ENCODE measurements at places on chromosomes 1 and 21.
A peak's percentile ranks its signal among the peaks of the same experiment; 100 is the strongest.

- DNase-seq, result no peak
These were observed 15.4 kb upstream of the AGTRAP start for GRCh38 chr1:11720525-11720924.

- DNase-seq, result no peak
These were observed 8.7 kb downstream of the PADI4 start for GRCh38 chr1:17316704-17317103.

GRCh38 chr1:202397256-202397655, 48.8 kb downstream of the PPP1R12B start:
- no peak for DNase-seq

GRCh38 chr1:59061876-59062275, 235.0 kb upstream of the FGGY start:
- no peak for DNase-seq

- no peak for DNase-seq
These were observed 953.1 kb upstream of the ADGRL4 start for GRCh38 chr1:79959635-79960034.

GRCh38 chr1:224696891-224697765, 81.0 kb downstream of the CNIH3 start:
- no peak for DNase-seq

GRCh38 chr21:17427157-17427556, 85.7 kb upstream of the CXADR start:
- no peak for DNase-seq

DNA sequence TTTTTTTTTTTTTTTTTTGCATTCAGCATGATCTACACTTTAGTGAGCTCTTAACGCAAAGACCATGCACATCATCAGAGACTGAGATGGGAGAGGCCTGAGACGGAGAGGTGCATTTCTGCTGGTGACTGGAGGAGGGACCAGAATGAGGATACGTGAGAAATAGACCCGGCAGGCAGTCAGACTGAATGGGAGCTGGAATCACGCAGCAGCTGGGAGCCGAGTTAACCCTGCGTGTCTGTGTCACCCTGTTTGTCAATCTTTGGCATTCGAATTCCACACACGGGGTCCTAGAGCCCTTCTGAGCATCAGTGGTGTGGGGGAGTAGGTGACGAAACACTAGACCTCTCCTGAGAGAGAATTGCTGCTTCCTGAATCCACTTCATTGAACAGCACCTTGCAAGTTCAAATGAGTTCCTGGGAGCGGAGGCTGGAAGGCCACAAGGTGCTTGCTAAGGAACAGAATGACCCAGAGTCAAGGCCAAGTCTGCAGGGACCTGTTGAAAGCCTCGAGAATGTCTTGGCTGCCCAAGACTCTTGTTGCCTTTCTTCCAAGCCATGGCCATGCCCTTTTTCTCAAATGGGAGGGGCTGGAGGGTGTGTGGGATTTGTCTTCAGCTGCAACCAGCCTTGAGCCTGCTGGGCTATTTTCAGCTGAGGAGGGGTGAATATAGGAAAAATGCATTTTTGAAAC, 123.3 kb downstream of the CNIH3 start:
- DNase-seq, result no peak

- DNase-seq, result no peak
These were observed 99.6 kb downstream of the CENPF start for GRCh38 chr1:214702556-214702955.

DNA sequence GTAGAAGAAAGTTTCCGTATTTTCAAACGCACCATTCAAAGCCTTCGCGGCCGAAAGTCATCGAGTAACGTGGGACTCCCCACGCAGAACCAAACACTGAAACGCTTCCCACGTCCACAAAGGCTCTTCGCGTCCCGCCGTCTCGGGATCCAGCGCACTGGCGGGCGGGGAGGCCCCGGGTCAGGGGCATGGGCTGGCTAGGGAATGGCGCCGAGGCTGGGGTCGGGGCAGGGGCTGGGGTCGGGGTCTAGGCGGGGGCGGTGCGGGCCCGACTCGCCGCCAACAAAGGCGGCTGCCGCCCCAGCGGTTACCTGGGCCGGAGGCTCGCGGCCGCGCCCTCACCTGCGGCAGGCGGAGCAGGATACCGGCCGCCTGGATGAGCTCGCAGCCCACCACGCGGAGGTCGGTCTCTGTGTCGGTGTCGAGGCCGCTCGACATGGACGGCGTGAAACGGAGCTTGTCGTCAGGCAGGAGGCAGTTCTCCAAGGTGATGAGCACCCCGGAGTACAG, 403 bp downstream of the CCNL2 start:
- no peak for DNase-seq

DNA sequence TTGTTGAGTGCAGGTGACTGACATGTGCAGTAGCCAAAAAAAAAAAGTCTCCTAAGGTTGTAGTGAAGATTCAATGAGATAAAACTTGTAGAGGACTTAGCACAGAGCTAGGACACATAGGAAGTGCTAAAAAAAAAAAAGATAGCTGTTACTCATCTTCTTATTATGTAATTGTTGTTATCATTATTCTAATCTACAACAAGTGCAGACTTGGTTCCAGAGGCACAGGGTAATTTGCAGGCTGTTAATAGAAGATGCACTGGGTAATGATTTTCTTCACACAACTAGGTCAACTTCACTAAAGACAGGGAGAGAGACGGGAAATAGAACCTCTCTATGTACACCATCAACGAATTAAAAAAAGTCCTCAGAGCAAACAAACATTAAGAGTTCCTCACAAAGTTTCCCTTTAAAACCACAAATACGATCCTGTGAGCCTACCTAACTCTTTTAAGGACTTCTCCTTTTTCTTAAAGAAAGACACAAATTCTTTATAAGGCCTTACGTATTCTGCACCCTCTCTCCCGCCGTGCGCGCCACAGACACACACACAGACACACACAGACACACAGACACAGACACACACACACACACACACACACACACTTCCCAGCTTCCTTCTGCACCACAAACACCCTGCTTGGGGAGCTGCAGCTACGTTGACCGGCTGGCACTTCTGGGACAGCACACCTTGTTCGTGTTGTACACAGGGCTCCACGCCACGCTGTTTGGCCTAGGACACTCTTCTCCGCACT, 49.8 kb upstream of the GADD45A start:
- DNase-seq, result no peak

DNA sequence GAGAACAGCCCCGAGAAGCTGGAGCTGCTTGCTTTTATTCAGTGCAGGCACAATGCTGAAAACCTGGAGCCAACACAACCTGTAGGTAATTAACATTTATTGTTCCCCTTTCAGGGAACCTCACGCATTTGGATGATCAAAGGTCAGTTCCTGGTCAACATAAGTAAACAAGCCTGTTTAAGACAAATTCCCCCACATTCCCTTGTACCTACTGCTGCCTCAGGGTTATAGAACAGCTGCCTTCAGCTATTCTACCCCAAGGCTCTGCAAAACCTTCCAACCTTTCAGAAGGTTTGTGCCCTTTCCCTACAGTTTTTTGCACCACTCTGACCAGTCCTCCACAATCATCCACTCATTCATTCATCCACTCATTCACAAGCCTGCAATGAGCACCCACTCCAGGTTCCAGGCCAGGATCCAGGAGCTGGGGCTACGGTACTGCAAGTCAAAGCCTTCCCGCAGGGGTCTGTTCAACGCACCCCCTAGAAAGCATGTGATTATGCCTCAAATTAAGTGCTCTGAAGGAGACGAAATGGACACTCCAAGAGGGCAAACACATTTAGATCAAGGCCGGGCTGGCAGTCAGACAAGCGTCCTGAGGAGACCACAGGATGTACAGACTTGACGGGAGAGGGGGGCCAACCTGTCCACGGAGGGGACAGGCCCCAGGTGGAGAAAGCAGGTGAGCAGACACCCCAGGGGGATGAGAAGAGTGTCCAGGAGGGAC, 683.9 kb downstream of the MATN1 start:
- DNase-seq, result no peak

DNA sequence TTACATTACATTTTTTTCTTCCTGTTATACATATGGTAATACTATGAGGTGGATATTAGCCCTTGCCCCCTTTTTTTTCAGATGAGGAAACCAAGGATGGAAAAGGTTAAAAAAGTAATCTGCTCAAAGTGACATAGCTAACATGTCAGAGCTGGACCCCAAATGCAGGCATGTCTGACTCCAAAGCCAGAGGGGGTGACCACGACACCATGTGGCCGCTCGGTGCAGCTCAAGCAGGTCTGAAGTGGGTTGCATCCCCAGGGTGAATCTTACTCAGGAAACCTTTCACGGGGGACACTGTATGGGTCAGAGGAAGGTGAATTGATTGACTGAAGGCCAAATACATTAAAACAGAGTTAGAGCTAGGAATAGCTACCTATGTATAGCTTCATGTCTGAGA, 34.8 kb downstream of the CD34 start:
- no peak for DNase-seq

GRCh38 chr1:186763107-186763506, 65.6 kb upstream of the PLA2G4A start:
- no peak for DNase-seq

GRCh38 chr1:150464422-150464826, 22.8 kb upstream of the TARS2 start:
- peak; percentile 73 for DNase-seq

GRCh38 chr1:151145304-151146071, 943 bp downstream of the SEMA6C start:
- DNase-seq, result no peak

- no peak for DNase-seq
These were observed 85.8 kb downstream of the NIBAN1 start for GRCh38 chr1:184888505-184888904.

- peak; percentile 29 for DNase-seq
These were observed 1.2 kb downstream of the EFNA1 start for GRCh38 chr1:155128755-155129473.

DNA sequence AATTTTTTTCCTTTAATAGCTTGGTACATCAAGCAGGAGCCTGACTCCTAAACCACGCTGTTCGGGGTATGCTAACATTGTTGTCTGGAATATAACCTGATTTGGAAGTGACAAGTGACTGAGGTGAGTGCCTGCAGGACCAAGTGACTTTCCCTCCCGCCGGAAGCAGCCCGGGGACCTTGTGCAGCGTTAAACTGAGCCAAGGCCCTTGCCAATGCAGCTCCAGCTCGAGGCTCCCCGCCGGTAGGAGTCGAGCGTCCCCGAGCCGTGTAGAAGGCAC, 716 bp upstream of the MTARC1 start:
- DNase-seq, result no peak

DNA sequence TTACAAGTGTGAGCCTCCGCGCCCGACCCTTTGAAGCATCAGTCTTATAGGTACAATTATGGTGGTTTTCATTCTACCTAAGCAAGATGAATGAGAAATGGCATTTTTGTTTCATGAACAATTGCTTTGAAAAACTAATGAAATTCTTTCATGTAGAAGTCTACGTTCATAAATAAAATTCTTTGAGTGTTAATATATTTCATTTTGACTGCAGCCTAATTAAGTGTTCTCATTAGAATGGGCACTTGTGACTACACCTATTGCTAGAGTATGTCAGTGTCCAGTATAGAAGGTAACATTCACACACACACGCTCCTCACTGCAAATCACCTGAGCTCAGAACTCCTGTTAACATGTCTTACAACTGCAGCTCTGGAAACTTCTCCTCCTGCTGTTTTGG, at the start of gene KRTAP15-1:
Gene KRTAP15-1 (plus strand): TSS at position 301 of the 400 bp plus-strand sequence. CDS start 53 bp downstream, at position 354.
- no peak for DNase-seq

GRCh38 chr1:6757719-6758435, 27.4 kb upstream of the CAMTA1 start:
- DNase-seq, result no peak

DNA sequence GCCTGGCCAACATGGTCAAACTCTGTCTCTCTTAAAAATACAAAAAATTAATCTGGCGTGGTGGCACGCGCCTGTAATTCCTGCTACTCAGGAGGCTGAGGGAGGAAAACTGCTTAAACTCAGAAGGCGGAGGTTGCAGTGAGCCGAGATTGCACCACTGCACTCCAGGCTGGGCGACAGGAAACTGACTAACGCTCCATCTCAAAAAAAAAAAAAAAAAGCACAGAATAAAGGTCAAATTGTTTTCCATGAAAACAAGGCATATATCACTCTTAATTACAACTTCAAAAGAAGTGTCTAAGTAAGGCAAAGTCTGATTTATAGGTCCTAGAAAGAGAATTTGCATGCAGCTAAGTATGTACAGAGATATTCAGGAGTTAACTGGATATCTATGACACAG, 25.6 kb downstream of the EYA3 start:
- no peak for DNase-seq

- DNase-seq, result no peak
These were observed 151.3 kb upstream of the PTGFR start for GRCh38 chr1:78339490-78339889.

GRCh38 chr1:19113697-19114092, 96.4 kb downstream of the UBR4 start:
- no peak for DNase-seq

- DNase-seq, result no peak
These were observed 187.3 kb upstream of the GALNT2 start for GRCh38 chr1:229879746-229880145.

GRCh38 chr1:217027403-217028080, 304.3 kb upstream of the ESRRG start:
- DNase-seq, result no peak

DNA sequence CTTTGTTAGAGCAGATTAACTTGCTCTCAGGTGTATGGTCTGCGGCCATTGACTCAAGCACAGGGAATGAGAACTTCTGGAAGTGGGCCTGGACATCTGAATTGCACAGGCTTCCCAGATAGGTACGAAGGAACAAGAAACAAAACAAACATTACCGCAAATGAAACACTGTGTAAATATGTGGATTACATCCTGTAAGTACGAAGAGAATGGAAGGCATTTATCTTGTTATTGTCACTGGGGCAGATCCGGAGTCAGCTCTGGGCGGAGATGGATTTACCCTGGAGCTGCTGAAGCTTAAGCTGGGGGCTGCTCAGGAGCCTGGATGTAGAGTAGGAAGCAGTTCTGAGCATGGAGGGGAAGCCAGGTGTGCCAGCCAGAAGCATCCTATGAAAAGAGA, 6.8 kb downstream of the HES2 start:
- DNase-seq, result no peak

DNA sequence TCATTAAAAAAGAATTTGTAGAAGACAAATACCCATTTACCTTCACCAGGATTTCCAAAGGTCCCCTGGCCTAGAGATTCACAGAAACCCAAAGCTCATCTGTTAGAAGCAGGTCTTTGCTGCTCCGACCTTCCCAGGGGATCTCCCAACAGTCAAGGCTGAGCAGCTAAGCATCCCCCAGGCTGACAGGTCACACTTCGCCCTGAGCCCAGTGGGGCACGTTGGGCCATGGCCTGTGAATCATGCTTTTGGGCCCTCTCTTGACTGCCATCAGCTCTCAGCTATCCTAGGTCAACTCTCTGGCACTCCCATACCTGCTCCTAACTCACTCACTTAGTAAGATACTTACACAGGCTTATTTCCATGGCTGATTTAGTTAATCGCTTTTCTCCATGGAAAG, 157.7 kb downstream of the DSCAM start:
- DNase-seq, result no peak

Data from naive thymus-derived CD4-positive, alpha-beta T cell (primary cell).